ENCODE measurements at places on chromosomes 5 and 9.

- no peak for DNase-seq
Measured at GRCh38 chr9:124222918-124223720, 34.6 kb upstream of the NEK6 start.

DNA sequence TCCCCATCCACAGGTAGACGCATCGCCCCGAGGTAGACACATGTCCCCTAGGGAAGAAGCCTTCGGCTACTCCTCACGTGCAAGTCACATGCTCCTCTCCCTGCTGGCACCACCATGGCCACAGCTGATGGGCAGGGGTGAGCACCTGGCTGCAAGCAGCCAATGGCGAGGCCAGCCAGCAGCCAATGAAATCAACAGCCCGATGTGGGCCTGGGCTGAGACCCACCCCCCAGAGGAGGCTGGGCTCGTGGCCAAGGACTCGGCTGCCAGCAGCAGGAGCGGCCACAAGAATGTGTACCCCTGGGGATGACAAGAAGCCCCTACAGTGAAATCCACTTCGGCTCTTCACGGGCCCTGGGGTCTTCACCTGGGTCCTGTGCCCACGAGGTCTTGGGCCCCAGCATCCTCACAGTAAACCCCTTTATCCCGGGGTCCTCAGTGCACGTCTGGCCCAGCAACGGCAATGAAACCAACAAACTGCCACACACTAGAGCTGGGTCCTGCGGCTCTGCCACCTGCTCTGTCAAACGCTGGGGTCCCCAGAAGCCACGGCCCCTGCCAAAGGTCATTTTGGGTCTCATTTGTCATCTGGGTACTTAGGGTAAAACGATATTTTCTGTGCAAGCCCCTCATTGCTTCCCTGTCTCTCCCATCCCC, 22.1 kb upstream of the PTGES start:
- no peak for DNase-seq

- no peak for DNase-seq
Measured at GRCh38 chr5:159309689-159310433, 20.4 kb downstream of the IL12B start.

GRCh38 chr5:160835376-160835775, 16.6 kb downstream of the ATP10B start:
- DNase-seq = no peak

GRCh38 chr5:116719106-116719505, 144.5 kb upstream of the SEMA6A start:
- no peak for DNase-seq

GRCh38 chr9:92971776-92972175, 24.5 kb downstream of the FGD3 start:
- DNase-seq = no peak

- no peak for DNase-seq
Measured at GRCh38 chr9:126773004-126773607, 31.7 kb upstream of the ZBTB43 start.

- no peak for DNase-seq
Measured at GRCh38 chr5:93593476-93594131, 10.6 kb downstream of the NR2F1 start.

DNA sequence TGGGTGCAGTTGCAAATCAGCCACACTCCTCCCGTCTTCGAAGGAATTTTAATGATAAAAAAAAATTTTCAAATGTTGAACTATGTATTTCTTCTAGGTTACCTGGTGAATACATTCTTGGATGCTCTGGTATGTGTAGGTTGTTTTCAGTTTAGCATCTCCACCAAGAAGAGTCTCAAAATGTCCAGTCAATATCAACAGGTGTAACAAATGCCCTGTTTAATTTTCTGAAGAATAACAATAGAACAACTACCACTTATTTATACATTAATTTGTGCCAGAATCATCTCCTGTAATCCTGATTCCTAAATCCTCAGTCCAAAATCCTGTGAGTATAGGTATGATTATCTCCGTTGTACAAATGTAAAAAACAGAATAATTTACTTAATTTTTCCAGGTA, 67.8 kb downstream of the EBF1 start:
- DNase-seq = no peak

DNA sequence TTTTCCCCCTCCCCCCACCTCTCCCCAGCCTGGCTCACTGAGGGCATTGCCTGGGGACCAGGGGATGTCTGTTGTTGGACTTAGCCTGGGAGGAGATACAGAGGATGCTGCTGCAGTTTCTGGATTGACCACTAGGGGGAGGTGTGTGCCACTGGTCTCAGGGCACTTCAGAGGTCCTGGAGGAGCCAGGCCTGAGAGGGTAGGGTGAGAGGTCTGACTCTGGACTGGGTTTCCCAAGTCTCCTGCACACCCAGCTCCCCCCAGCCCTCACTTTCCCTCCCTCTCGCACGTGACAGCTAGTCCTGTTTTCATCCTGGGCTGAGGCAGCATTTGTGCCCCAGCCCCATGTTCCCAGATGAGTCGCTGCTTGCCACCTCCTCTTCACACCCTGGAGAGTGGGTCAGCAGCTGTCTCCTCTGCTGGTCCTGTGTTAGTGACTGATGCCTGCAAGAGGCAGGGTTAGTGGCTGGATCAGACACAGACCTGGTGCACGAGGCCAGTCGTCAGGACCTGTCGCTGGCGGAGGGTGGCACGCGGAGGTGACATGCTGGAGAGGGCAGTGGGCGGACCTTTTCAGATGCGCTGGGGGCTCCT, 4.4 kb downstream of the IL3 start:
- DNase-seq = peak; percentile 41

DNA sequence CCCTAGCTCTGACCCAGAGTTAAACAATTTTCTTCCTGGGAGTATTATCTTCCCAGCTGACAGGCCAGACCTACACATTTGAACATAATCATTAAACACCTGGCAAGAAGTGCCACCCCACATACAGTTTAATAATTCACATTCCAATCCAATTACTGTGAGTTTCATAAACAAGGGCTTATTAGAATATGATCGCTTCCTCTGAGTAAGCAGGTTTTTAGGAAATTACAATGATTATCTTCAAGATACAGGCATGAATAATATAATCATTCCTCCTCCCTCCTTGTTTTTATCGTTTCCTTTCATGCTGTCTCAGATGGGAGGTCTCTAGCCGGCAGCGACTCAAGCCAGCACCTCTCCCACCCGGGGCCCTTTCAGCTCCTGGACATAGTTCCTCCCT, 15.8 kb upstream of the KIF4B start:
- no peak for DNase-seq

DNA sequence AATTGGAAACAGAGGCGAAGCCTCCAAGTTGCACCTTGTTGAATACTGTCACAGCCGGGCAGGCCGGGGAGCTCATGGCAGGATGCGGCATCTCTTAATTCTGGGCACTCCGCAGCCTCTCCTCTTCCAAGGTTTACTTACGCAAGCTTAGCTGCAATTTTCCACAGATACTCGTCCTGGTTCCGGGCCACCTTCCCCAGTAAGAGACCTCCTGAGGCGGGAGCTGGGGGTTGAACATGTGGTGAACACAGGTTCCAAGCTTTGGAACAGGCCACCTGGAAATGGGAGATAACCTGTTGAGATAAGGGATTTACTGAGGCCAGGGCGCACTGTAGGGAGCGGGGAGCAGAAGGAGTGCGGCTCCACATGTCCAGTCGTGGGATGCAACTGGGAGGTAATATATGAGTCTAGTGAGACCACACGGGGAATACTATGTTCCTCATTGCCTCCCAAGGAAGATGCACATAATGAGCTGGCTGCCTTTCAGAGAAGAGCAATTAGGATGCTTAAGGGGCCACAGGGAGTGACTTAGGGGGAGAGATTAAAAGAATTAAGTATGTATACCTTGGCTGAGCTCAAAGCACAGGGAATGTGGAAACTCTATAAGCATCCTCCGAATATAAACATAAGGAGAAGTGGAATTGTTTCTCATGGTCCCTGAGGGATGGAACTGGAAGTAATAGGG, 335.2 kb downstream of the CWC27 start:
- DNase-seq = no peak

GRCh38 chr5:173451031-173451430, 122.8 kb upstream of the STC2 start:
- DNase-seq = no peak

DNA sequence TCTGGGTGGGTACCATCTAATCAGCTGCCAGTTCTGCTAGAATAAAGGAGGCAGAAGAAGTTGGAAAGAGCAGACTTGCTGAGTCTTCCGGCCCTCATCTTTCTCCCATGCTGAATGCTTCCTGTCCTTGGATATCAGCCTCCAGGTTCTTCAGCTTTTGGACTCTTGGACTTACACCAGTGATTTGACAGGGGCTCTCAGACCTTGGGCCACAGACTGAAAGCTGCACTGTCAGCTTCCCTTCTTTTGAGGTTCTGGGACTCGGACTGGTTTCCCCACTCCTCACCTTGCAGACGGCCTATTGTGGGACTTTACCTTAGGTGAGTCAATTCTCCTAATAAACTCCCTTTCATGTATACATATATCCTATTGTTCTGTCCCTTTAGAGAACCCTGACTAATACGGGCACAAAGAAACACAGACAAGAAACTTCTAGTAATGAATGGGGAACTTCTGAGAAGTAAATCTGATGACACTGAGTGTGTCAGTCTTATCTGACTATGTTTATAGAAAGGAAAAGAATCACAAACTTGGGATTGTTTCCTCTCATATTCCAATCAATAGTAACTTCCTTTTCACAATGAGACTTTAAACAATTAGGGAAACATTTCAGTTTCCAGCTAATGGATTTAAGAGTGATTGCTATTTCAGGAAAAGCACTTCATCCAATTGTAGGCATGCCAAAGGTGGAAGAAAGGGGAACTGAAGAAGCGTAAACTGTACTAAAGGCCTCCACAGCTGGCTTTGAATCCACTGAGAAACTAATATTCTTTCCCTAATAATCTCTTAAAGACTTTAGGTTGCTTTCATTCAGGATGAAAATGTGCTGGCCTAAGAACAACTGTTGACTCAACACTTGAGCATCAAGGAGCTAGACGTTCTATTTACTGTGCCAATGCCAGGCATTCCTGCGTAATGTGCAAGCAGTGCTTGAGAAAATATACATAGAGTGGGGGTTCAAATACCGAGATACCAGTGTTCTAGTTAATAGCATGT, 127.9 kb upstream of the PTGER4 start:
- DNase-seq = peak; percentile 96

GRCh38 chr5:145450286-145450885, 384.8 kb downstream of the PRELID2 start:
- DNase-seq = peak; percentile 53

Data from astrocyte of the cerebellum (primary cell).